H54 (cell line): ENCODE measurements at places on chromosomes 2 and 18.

- DNase-seq: no peak
Measured at GRCh38 chr2:159150280-159150746, 136.2 kb downstream of the WDSUB1 start.

DNA sequence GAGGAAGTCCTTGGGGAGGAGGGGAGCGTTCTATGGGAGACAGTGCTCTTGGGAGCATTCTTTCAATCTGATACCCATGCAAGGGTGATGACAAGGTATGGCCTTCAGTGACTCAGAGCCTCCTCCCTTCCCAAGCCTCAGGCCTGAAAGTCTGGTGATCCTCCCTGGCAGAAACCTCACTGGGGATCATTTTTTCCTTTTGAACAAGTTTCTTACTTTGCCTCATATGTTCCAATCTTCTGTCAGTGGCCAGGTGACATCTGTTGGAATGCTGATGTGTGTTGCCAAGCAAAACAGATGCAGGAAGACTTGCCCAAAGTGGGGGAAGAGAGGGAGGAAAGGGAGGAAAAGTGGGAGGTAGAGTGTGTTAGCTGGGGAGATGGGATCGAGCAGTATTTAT, 224.8 kb downstream of the NEDD4L start:
- peak; percentile 32 for DNase-seq

GRCh38 chr2:46850742-46851141, 64.9 kb downstream of the MCFD2 start:
- peak; percentile 80 for DNase-seq

- no peak for DNase-seq
Measured at GRCh38 chr2:150165988-150166312, 321.5 kb downstream of the RND3 start.

- no peak for DNase-seq
Measured at GRCh38 chr18:46400449-46400848, 256.6 kb downstream of the LOXHD1 start.

DNA sequence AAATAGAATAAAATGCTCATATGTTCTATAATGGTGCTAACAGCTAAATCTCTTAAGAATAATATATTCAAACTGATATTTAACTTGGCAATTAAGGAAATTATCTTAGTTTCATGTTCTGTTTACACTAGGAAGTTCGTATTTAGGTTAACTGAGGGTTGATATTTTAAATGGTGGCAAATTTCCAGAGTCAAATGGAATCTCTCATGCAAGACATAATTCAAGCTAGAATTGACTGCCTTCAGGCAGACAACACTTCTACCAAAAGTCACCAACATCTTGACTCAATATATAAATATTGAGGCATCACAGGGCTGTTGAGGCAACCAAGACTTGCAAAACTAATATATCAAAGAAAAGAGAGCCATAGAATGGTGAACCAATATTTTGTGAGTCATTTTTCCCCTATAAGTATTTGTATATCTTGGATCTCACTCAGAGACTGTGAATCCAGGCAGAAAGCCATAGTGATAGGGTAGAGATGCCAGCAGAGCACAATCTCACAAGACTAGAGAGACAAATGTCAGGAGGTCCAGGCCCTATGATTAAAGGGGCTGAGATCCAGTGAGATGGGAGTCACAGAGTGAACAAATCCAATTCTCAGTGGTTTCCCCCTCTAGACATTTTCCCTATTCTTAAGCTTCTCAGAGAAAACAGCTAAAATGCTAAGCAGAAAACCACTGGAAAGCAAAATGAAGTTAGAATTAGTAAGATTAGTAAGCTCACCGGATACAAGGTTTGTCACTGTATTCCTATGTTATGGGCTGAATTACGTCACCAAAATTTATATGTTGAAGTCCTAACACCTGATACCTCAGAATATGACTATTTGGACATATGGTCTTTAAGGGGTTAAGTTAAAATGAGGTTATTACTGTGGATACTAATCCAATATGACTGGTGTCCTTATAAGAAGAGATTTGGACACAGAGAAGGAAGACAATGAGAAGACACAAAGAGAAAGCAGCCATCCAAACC, 358.2 kb upstream of the UBE2E3 start:
- no peak for DNase-seq

- no peak for DNase-seq
Measured at GRCh38 chr18:66727991-66728390, 124.1 kb upstream of the CDH19 start.

GRCh38 chr2:222074674-222075073, 224.1 kb downstream of the PAX3 start:
- no peak for DNase-seq

DNA sequence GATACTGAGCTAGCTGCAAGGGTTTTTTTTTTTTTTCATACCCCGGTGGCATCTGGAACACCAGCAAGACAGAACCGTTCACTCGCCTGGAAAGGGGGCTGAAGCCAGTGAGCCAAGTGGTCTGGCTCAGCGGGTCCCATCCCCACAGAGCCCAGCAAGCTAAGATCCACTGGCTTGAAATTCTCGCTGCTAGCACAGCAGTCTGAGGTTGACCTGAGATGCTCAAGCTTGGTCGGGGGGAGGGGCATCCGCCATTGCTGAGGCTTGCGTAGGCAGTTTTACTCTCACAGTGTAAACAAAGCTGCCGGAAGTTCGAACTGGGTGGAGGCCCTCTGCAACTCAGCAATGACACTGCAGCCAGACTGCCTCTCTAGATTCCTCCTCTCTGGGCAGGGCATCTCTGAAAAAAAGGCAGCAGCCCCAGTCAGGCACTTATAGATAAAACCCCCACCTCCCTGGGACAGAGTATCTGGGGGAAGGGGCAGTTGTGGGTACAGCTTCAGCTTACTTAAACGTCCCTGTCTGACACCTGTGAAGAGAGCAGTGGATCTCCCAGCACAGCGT, 5.1 kb upstream of the MIB1 start:
- DNase-seq: no peak

DNA sequence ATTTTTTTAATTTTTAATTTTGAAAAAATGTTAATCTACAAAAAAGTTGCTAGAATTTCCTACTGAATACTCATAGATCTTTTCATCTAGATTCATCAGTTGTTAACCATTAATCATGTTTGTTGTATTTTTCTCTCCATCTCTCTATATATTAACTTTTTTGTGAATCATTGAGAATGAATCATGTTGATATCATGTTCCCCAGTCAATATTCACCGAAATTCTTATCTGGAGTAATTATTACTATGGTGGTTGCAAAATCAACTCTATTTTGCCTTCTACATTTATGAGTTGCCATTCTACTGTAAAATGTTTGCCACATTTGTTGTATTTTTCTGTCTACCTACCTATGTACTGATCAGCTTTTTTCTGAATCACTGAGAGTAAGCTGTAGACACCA, 154.0 kb downstream of the SPP2 start:
- no peak for DNase-seq

DNA sequence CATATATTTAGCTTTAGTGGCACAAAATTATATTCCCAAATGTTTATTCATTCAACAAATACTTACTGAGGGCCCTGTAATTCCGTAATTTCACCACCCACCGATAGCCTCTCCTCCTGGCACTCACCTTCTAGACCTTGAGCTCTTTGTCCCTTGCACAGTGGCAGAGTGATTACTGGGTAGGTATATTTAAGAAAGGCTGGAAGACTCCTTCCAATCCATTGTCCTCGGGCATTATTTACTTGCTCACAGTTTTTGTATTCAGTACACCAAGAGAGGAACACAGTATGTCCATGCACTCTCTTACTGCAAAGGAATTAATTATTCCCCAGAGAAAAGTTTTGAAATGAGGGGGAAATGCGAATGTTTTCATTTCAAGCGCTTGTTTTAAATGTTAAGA, 1.1 kb upstream of the CDCA7 start:
- DNase-seq: no peak

DNA sequence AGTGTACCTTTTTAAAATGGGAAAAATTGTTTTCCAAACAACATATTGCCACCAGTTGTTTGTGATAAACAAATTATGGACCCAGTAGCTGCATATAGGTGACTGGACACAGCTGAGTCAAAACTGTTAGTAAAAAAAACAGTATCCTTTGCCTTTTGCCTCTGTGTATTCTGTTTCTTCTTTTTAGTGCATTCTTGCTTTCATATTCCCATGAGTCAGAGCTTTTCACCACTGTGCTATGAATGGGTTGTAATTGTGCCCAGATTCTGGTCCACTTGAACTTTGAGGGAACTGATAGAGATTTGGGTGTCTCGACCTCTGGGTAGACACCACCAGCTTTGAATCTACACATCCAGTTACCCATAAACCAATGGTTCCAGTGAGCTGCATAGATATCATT, 1441.9 kb upstream of the ZEB2 start:
- no peak for DNase-seq

- DNase-seq: no peak
Measured at GRCh38 chr2:232835687-232836208, 34.3 kb upstream of the SNORC start.
